ENCODE measurements at places on chromosomes 12 and 14. TPM values are rescaled to one million over a fixed set of nuclear protein-coding genes. Genes with fewer than 3 reads are reported as not detected.

OR6C2 gene
- total RNA-seq = not detected

AICDA gene
- total RNA-seq = not detected

CAPZA3 gene
- total RNA-seq = not detected

FITM1 gene
- 0.89 TPM for total RNA-seq

GRCh38 chr12:95693689-95694088, 96.9 kb downstream of the NTN4 start:
- DNase-seq = no peak

DNA sequence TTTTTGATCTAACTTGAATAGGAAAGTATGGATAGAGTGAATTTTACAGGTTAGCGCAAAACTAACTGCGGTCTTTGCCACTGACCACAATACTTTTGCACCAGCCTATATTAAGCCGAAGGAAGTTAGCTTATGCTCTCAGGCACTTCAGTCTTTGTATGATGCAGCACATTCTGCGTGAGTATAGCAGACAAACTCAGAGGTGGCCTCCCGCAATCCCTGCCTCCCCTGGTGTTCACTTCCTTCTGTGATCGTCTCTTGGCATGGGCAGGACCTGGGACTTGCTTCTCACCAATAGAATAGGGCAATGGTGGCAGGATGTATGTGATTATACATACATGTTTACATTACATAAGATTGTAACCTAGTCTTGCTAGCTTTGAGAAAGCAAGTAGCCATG, 10.3 kb upstream of the SLC6A13 start:
- no peak for DNase-seq

DNA sequence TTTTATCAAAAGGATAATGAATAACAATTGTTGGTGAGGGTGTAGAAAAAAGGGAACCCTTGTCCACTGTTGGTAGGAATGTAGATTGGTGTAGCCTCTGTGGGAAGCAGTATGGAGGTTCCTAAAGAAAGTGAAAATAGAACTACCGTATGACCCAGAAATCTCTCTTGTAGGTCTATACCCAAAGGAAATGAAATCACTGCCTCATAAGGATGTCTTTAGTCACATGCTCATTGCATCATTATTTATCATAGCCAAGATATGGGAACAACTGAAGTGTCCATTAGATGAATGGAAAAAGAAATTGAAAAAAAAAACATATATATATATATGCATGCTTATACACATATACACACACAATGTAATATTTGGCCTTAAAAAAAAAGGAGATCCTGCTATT, 158.8 kb upstream of the NPAS3 start:
- DNase-seq = no peak

- no peak for DNase-seq
These were observed 5.8 kb downstream of the ASB2 start for GRCh38 chr14:93970585-93970964.

GRCh38 chr14:102280376-102280962, 24.5 kb downstream of the MOK start:
- DNase-seq = no peak

DNA sequence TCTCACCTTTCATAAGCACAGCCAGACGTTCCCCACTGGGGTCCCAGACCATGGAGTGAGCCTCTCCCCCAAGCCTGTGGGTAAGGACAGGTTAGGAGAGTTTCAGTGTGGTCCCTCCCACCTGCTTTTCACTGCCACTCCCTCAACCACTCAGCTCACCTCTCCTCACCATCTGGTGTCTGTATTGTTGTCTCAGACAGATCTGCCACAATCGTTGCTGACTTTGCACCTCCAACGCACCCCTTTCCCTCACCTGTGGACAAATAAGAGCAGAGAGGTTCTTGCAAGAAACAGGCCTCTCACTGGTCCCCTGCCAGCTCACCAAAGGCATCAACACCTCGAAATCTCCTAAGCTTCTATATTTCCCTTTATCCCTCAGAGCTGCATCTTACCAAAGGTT, 8.8 kb downstream of the MYG1 start:
- no peak for DNase-seq

GRCh38 chr14:24802236-24802635, 168.2 kb upstream of the GZMB start:
- DNase-seq = no peak
